BE2C (cell line): ENCODE measurements at places on chromosomes 7 and 10.

DNA sequence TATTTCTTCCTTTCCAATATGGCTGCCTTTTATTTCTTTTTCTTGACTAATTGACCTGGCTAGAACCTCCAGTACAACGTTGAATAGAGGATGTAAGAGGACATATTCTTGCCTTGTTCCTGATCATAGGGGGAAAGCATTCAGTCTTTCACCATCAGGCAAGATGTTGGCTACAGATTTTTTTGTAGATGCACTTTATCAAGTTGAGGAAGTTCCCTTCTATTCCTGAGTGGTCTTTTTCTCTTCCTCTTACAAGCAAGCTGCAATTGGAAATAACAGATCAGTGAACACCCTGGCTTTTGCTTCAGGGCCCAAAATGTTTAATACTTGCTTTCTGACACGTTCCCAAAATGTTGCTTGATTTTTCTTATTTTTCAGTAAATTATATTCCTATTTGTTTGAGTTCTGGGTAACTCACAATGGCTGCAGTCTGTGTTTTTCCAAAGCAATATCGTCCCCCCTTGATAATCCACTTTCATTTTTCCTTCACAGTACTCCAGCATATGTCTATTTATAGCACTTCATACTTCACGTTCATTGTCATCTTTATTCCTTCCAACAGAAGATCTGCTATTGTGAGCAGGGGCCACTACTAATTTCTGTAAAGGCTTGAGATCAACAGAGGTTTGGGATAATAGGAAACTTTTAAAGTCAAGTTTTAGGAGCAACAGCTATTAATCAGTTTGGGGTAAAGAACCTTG, 11.7 kb downstream of the CPEB3 start:
- DNase-seq: no peak

GRCh38 chr10:844552-844951, 87.0 kb downstream of the LARP4B start:
- DNase-seq: no peak

DNA sequence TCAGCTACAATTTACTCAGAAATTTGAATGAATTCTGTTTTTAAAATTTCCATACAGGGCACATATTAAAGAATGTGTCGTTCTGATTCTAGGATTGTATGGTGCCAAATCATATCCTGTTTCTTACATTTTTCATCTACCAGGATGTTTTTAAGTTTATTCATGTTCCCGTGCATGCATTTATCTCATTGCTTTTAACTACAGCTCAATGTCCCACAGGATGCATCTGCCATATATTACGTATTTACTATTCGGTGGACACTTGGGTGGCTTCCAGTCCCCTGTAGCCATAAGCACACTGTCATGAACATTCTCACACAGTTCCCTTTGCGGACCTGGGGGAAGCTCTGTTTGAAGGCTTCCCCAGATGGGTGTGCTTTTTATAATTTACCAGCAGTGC, 122.3 kb downstream of the CCDC71L start:
- no peak for DNase-seq

DNA sequence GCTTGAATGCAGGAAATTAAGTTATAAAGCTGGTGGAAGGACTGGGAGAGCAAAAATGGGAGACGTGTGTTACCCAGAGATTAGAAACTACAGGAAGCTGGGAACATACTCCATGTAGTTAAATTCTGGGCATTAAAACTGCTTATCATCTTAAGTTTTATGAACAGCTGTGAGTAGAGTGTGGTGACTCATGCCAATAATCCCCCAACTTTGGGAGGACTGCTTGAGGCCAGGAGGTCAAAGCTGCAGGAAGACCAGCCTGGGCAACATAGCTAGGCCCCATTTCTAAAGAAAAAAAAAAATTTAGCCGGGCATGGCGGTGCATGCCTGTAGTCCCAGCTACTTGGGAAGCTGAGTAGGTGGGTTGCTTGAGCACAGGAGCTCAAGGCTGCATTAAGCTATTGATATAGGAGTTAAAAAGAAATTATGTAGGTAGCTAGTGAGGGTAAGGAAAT, 56.2 kb upstream of the SEPHS1 start:
- no peak for DNase-seq

GRCh38 chr7:40483630-40484029, 348.8 kb downstream of the SUGCT start:
- no peak for DNase-seq

DNA sequence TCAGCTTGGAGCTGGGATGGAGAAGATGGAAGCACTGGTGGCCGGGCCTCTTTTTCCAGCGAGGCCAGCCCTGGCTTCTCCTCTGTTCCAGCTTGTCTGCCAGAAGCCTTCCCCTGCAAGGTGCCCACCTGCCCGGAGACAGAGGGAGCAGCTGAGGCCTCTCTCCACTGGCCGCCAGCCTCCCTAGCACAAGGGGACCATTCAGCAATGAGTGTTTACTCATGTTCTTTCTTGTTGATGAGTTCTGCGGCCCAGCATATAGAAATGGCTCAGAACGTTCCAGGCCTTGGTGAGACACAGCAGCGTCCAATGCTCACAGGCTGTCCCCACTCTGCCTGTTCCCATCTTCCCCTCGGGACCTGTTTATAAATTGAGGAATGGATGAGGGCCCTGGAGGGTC, 47.3 kb downstream of the CHST3 start:
- DNase-seq: no peak

- no peak for DNase-seq
Measured at GRCh38 chr7:2732959-2733584, 45.1 kb downstream of the AMZ1 start.
